ENCODE measurements at places on chromosomes 5 and 9.

DNA sequence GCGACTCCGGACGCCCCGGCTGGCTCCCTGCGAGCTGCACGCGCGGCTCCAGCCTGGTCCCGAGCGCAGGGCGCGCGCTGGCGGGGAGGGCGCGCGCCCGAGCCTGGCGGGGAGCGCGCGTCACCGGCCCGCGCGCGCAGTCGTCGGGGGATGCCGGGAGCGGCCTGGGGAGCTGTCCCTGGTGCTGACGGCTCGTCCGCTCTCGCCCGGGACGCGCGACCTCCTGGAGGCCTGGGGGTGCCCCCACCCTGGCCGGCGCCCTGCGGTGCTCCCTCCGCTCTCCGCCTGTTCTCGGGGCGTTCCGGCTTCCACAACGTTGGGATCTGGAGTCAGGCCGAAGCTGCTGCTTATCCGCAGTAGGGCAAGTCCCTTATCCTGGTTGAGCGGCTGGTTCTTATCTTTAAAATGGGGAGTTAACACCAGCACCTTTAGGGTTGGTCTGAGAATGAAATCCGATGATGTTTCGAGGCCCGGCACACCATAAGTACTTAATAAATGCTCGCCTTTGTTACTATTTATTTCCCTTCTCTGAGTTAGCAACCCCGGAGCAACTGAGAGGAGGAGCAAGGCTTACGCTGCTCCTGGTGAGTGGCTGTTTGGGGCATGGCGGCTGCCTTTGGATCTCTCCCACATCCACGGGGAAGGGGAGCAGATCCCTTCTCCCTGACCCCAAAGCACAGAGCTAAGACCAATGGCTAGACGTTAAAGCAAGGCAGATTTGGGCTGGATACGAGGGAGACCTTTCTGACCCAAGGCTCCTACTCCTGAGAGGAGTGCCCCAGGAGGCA lies at the start of gene FAM163B:
TSS of gene FAM163B (minus strand) at position 79 of the 788 bp plus-strand sequence. CDS start 29,166 bp downstream, outside the sequence.
- DNase-seq, result no peak

- DNase-seq, result no peak
These were observed 365.1 kb upstream of the PRR16 start for GRCh38 chr5:120098902-120099535.

DNA sequence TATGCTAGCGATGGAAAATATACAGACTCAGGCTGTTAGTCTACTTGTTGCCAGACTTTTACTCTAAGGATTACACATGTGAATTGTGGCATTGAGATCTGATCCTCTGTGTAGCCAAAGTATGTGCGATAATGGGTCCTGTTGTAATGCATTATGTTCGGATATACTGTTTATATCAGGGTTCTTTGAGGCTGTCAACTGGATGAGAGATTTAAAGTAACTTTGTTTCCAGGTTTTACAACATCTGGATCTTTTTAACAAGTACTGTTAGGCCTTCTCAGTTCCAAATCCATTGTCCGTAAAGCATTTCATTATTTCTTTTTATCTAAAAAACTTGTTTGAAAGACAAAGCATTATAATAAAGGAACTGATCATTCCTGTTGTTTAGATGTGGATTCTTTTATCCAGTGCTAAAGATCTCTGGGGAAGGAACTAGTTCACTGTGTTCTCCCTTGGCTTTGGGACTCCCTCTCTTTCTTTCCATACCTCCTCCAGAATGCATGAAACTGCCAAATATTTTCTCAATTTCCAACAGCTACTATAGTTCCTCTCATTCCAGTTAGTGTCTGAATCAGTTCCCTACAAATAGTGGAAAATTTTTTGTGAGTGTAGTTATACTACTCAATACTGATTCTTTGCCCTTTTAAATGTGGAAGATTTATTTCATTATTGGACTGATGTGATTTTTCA lies 68.8 kb downstream of the HACD4 start:
- DNase-seq, result no peak

GRCh38 chr5:159548517-159548916 lies 218.2 kb upstream of the IL12B start:
- DNase-seq, result no peak

- no peak for DNase-seq
These were observed 1.1 kb downstream of the FKBP15 start for GRCh38 chr9:113219969-113220368.

DNA sequence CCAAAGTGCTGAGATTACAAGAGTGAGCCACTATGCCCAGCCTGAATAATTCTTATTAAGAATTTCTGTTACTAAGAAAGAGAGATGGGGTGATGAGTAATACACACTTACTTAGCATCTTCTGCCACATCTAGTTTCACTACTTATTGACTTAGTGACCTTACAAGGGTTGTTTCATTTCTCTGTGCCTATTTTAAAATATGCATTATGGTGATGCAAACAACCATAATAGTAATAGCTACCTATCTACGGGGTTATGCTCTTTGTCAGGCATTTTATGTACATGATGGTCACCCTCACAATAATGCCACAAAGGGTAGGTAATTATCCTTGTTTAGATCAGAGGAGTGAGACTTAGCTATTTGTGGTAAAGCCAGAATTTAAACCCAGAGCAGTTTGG lies 499.0 kb upstream of the SGCD start:
- no peak for DNase-seq

- DNase-seq, result peak; percentile 8
These were observed 533.5 kb downstream of the ZNF608 start for GRCh38 chr5:124212934-124213333.

DNA sequence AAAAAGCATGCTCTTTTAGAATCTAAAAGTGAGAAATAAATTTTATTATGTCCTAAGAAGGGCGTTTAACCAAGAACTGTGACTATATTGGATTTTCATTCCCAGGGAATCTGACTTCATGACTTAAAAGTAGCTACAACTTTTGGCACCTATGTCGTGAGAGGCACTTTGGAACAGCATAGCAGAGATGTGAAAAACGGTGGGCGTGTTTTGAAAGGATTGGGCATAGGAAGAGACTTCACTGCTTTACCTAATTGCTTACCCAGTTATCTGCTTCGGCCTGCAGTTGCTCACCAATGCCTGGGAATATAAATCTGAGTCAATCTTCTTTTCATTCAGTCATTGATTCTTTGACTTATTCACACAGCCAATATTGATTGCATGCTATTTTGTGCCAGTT lies 363.4 kb downstream of the DNAH5 start:
- no peak for DNase-seq

DNA sequence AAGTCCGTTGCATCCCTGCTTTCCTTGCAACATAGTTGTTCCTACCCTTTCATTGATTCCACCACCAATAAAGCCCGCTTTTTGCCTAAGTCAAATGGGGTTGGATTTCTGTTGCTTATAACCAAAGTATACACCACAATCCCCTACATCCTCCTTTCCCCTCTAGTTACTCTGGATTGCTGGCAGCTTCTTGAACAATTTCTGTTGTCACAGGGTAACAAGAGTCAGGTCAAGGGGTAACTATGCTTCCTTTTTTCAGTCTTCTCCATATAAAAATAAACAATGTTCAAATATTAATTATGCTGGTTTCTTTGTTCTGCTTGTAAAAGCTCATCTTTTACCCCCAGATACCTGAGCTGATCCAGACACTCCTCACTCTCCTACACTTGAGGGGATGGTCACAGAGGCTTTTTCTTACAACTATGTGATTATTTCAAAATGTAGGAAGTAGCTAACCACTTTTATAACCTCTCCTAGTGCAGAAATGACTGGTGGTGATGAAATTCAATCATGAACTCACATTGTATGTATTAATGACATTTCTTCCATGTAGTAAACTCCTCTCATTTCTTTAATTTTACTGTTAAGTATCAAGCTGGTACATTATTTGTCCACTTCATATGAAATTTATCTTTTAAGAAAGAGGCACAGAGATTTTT lies 136.5 kb downstream of the SNX18 start:
- no peak for DNase-seq

DNA sequence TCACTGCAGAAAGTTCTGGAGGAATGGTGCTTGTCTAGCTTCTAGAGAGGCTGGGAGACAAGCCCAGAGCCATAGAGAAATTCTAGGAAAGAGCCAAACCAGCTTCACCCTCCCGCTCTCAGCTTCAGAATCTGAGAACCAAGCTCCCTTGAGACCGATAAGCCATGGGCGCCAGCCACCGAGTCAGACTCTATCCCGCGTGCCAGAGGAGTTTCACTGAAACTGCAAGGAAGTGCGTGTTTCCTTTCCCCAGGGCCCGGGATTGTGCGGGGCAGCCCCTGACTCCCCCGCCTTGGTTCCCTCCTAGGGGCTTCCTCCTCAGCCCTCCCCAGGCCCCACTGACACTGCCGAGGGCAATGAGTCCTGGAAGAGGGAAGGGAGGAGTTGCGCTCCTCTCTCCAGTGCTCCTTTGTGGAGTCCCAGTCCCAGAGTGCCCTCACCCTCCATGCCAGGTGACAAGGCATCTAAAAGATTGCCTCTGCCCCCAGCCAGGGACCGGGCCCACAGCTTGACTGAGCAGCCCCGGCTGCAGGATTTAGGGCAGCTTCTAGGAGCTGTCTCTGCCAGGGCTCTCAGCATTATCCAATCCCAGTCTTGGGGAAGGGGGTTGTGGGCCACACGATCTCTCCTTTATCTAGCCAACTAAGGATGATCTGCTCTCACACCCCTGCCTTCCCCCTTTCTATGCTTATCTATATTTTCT lies 18.4 kb upstream of the TCF7 start:
- DNase-seq, result no peak

DNA sequence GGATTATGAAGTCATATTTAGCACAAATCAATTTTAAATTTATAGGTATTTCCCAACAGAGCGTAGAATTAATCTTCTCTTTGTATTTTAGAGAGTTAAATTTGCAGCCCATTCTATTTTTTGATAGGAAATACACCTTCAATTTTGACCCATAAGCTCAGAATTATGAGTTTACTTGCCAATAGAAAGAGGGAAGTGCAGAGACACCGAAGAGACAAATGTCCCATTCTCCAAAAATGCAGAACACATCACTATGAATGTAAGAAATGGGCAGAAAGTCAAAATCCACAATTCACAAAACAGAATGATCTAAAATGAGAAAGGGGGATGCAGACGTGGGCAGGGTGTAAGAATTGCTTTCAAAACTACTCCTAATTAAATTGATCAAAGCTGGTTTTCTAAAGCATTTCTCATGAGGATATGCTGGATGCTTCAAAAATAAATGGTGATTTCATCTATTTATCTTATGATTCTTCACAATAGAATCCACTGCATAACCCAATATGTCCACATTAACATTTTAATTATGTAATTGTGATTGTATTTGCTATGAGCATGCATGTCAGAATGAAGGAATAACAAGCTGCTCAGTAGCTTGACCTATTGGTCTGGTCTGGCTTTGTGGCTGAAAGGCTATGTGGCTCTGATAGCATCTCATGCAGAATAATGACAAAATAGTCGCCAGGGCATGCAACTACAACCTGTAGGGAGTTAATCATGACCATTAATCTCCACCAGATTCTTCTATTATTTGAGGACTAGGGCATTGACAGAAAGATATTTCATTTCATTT lies 550.1 kb upstream of the CDH18 start:
- no peak for DNase-seq

- DNase-seq, result no peak
These were observed 12.0 kb downstream of the UIMC1 start for GRCh38 chr5:176994460-176995121.

GRCh38 chr9:91953718-91954117 lies 3.7 kb upstream of the ROR2 start:
- DNase-seq, result no peak

DNA sequence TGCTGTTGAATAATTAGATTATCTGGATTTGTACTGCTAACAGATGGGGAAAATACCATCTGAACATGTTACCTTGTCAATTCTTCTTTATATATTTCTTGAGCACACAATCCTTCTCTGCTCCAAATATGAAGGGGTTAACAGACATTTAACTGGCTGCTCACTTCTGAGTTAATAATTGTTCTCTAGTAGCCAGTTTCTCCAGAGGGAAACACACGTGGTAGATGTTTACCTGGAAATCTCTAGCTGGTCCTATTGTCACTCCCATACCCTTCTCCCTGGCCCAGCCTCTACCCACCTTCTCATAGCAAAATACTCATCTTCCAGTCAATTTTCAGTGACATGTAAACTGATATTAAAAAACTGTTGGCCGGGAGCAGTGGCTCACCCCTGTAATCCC lies 101.5 kb upstream of the ZNF462 start:
- DNase-seq, result no peak

- no peak for DNase-seq
These were observed 55.6 kb downstream of the CCDC192 start for GRCh38 chr5:127758766-127759283.

- no peak for DNase-seq
These were observed 190.9 kb downstream of the ICE1 start for GRCh38 chr5:5613261-5613990.

DNA sequence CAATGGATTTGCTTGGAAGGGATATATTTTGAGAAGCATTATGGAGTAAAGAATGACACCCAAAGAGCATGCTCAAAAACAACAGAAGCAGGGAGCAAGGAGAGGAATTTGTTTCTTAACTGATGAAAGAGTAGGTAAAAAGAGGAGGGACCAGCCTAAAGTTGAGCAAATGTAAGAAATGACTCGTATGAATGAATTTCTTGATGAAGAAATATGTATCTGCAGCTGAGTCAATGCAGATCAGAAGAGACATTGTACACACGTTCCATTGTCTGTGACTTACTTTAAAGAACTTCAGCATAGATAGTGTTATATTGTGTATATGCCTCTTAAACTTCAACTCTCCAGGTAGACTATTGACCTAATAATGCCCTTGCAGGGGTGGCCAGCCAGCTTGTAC lies 112.7 kb upstream of the NREP start:
- no peak for DNase-seq

DNA sequence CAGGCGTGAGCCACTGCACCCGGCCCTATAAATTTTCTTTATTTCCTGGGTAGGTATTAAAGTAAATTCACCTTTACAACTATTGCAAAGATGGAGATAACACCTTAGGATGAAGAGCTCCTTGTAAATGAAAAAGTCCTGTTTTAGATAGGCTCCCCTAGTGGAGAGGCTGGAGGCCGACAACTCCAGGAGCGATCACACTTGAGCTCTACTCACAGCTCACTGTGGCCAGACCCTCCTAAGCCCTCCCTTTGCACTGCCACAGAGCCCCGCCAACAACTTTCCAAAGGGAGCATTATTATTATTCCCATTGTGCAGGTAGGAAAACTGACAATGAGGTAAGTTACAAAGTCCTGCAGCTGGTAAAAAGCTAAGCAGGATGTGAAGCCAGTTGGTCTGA lies 139.1 kb upstream of the ERCC6L2 start:
- no peak for DNase-seq

GRCh38 chr9:133531293-133531692 lies 3.2 kb upstream of the ADAMTSL2 start:
- DNase-seq, result no peak

GRCh38 chr5:38284384-38284783 lies 26.0 kb downstream of the EGFLAM start:
- no peak for DNase-seq

GRCh38 chr9:75105019-75105540 lies 16.8 kb downstream of the OSTF1 start:
- no peak for DNase-seq

- no peak for DNase-seq
These were observed 101.3 kb downstream of the CNTLN start for GRCh38 chr9:17236147-17236546.

DNA sequence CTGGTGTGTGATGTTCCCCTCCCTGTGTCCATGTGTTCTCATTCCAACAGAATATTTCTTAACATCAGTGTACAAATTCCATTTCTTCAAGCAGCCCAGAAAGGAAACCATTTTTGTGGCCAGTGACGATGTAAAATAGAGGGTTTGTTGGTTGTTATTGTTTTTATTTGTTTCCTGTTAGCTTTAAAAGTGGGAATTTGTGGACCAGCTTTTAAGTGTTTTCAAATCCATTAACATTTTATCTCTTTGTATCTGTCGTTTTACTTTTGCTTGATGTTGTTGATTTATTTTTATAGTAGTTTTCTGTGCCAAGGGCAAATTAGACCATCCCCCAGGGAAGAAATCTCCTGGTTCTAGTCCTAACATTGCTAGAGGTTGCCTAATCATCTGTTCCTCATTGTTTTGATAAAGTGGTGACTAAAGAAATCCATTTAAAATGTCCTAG lies 100.0 kb downstream of the GDNF start:
- no peak for DNase-seq

All from NCI-H2029 treated with DMSO at 0.1 percent for 48 hours (cell line).